Activated CD4-positive, alpha-beta T cell treated with anti-CD3 and anti-CD28 coated beads, Interleukin-2, amount 50 U/mL, for 16 hours (primary cell): ENCODE measurements at places on chromosomes 3 and 15.

GRCh38 chr3:61612211-61613194, 51.1 kb downstream of the PTPRG start:
- no peak for DNase-seq

GRCh38 chr3:155416500-155417118, 123.1 kb upstream of the STRIT1 start:
- DNase-seq, result no peak

DNA sequence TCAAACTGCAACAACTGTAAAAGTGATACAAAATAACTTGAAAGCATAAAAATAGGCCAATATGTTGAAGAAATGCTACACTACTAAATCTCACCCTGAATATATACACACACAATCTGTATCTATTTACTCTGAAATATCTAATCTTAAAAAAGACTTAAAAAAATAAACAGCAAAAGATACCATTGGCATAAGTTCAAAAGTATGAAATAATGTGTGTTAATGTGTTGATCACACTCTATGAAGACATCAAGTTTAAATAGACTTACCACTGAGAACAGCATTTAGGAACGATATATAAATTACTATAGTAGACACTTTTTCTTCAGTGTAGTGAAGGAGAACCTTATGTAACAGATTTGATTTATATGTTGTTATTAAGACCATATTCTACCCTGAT, 14.1 kb upstream of the SATB1 start:
- no peak for DNase-seq

DNA sequence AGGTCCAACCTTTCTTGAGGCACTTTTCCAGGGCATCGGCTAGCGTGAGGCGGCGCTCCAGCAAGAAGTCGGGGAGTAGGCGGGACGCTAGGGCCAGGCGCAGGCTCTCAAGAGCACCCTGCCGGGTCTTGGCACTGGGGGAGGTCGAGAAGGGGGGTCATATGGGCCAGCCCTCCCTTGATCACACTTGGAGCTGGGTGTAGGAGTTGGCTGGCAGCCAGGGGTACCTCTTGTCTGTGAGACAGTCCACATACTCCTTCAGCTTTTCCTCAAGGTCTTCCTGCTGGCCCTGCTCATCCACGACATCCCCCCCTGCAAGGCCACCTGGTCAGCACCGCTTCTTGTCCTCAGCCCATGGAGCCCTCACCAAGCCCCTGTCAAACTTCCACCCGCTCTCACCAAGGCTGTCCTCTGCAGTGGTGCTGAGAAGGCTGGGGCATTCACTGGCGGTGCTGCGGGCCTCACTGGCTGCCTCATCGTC, 2.0 kb downstream of the IFRD2 start:
- DNase-seq, result no peak

DNA sequence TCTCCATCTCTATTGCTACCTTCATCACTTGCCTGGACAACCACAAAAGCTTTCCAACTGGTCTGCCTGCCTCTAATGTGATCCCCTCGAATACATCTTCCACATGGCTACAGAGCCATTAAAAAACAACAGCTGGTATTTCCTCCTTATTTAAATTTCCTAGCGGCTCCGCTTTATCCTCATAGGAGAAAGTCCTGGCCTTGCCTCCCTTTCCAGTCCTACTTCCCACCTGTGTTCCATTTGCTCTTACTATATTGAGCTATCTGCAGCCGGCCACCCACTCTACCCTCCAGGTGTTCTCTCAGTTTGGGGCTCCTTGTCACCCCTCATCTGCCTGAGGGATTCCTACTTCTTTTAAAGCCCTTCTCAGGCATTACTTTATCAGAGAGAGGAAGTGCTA, 49.7 kb upstream of the TSPAN3 start:
- DNase-seq, result no peak

DNA sequence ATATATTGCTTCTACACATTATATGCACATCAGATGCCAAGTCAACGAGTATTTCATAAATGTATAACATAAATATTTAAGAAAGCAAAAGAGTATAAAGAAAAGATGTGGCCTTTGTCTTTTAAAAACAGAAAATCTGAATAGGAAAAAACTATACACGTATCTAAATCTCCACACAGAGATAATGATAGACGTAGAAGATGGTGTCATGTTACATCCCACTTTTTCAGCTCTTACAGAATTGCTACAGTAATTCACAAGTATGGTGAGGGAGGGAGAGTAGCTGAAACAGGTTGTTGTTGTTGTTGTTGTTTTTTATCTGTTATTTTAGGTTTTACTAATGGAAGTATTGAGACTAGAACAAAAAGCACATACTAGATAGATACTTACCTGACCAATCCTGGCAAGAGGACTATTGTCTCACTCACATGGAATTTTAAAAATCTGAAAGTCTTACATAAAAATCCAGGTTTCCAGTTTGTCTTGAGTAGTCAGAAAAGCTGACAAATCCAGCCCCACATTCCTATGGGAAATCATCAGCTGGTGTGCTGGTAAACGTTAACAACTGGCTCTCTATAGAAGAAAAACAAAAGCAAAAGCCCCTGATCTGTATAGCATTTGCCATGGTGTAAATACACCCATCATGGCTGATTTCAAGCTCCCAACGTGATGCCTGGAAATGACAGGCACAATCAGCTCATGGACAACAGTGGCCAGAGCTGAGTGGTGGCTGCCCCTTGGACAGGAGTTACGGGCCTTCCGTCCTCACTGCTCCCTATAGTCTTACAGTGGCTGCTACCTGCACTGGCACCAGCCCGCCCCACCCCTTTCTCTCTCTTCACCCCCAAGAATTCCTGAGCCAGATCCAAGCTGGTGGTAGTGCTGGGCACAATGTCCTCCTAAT, 47.4 kb upstream of the VGLL4 start:
- DNase-seq, result no peak

DNA sequence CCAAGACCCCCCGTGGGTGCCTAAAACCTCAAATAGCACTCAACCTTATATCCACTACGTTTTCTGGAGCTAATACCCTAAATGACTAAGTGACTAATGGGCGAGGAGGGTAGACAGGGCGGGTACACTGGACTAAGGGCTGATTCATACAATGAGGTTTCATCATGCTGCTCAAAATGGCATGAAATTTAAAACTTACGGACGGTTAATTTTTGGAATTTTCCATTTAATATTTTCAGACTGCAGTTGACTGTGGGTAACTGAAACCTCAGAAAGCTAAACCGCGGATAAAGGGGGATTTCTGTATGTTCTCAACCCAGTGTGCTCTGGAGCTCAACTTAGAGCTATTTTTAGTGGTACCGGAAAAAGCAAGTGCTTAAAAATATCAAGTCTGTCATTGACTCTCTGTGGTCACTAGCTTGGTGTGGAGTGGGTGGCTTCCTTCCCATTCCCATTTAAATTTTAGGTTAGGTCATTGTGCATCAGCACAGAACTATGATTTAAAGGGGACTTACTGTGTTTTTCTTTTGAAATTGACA, 72.9 kb downstream of the LRRC28 start:
- DNase-seq, result peak; percentile 57

GRCh38 chr3:81485444-81485865, 276.0 kb downstream of the GBE1 start:
- no peak for DNase-seq
